Stimulated activated CD4-positive, alpha-beta T cell treated with anti-CD3 and anti-CD28 coated beads, Interleukin-2, amount 100 ng/mL, for 48 hours (primary cell): ENCODE measurements at places on chromosomes 11 and 22.

GRCh38 chr11:1012740-1013630, 23.5 kb downstream of the MUC6 start:
- no peak for DNase-seq

GRCh38 chr11:82406611-82407010, 327.1 kb downstream of the FAM181B start:
- DNase-seq: no peak

- no peak for DNase-seq
These were observed 999 bp downstream of the FGF3 start for GRCh38 chr11:69818231-69818602.

- no peak for DNase-seq
These were observed 166.6 kb downstream of the MIAT start for GRCh38 chr22:26823966-26824365.

GRCh38 chr11:26134053-26134452, 197.9 kb upstream of the ANO3 start:
- no peak for DNase-seq

- no peak for DNase-seq
These were observed 3.5 kb downstream of the OR51B5 start for GRCh38 chr11:5339771-5340322.

GRCh38 chr11:36657610-36658267, 59.7 kb upstream of the RAG2 start:
- no peak for DNase-seq

DNA sequence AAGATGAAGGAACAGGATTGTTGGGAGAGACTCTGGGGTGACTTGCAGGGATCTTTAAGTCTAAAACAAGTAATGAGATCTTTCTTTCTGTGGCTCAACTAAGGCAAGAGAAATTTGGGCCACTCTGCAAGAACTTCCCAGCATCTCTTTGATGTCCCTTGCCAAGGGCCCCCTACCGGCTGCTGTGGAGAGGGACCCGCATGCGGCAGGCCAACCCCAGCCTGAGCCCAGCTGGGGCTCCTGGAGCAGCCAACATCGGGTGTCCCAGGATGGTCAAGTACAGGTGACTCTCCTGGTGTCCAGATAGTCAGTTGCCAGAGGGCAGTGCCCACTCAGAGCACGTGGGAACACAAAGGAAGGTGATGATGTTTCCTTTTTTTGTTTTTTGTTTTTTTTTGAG, 363.2 kb downstream of the TBC1D22A start:
- DNase-seq: no peak

DNA sequence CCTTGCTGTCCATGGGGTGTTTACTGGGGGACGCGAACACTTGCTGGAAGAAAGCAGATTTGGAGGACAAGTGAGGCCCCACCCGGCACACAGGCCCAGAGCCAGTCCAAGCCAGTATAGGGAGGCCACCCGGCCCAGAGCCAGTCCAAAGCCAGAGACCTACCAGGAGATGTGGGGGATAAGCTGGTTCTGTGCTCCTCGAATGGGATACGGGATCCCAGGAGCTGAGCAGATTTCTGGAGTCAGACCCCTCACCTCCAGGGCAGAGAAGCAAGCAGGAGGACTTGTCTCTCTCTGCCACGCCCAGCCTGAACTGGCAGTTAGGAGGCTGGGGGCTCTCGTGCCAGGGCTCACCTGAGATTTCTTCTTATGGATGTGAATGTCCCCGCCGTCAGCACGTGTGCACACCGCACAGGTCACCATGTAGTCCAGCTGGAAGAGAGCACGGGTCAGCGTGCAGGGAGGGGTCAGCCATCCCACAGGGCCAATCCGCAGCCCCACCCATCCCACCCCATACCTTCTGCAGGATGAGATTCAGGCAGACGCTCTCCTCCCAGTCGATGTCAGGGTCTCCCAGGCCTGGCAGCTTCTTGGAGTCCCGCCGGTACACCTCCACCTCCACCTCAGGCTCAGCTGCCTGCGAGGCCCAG, 35.3 kb downstream of the KIAA0930 start:
- DNase-seq: no peak

GRCh38 chr11:71302911-71303310, 50.5 kb upstream of the SHANK2 start:
- DNase-seq: no peak

GRCh38 chr11:114130115-114130576, 70.6 kb downstream of the ZBTB16 start:
- DNase-seq: no peak

- no peak for DNase-seq
These were observed 61.7 kb downstream of the LARGE2 start for GRCh38 chr11:45984192-45984591.

DNA sequence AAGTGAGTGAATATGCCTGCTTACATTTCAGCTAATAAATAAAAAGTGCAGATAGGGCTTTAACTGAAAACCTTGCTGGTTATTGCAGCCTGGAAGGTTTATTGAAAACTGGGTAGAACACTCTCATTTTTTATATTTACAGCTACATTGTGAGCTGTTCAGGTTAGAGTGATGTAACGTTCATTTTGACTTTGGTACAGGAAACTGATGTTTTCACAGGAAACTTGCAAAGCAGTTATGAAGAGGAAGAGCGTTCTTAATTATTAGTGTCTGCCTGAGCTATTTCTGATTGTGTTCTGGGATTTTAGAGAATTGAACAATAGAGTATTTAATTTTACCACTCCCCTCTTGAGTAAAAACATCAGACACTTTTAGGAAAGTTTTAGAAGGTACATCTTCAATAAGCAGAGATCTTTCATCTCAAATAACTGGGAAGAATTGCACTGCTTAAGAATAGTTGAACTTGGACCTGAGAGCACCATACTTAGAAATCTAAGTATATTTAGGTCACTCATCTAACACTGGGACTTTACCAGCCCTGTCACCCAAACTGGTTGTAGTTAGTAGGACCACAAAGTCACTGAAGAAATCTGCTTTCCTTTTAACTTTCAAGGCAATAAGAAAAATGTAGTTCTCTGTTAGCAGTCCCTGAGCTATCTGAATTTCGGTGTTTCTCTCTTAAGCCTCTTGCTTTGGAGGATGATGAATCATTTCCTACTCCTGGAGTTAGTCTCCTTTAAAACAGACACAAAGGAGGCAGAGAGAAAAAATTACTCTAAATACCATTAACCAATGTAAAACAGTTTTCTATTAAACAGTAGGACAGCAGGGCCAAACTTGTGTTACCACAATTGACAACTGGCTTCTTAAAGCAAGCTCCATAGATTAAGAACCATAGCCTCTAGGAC, 128.6 kb upstream of the DDI1 start:
- DNase-seq: no peak

- DNase-seq: no peak
These were observed 46.5 kb downstream of the GNB1L start for GRCh38 chr22:19807914-19808872.

GRCh38 chr11:42925916-42926315, 385.9 kb upstream of the API5 start:
- DNase-seq: no peak

- DNase-seq: no peak
These were observed 132.8 kb downstream of the KCNC1 start for GRCh38 chr11:17867341-17867740.
